ENCODE measurements at places on chromosomes 11 and 22. TPM values are rescaled to one million over a fixed set of nuclear protein-coding genes. Genes with fewer than 3 reads are reported as not detected.

C22orf42 gene
- not detected for total RNA-seq

ZBTB3 gene
- total RNA-seq = 16.4 TPM

ABTB2 gene
- 2.0 TPM for total RNA-seq

SLC16A8 gene
- 1.0 TPM for total RNA-seq

CARD18 gene
- total RNA-seq = not detected

KDM4D gene
- 0.83 TPM for total RNA-seq

L3MBTL2 gene
- total RNA-seq = 18.9 TPM

TMPRSS4 gene
- 1.1 TPM for total RNA-seq

ACRV1 gene
- total RNA-seq = not detected

SF1 gene
- total RNA-seq = 419 TPM

CPT1A gene
- 37.4 TPM for total RNA-seq

ESAM gene
- total RNA-seq = 204 TPM

CRYBB2 gene
- not detected for total RNA-seq

ADORA2A gene
- 2.4 TPM for total RNA-seq

TMEM45B gene
- 8.1 TPM for total RNA-seq

DNA sequence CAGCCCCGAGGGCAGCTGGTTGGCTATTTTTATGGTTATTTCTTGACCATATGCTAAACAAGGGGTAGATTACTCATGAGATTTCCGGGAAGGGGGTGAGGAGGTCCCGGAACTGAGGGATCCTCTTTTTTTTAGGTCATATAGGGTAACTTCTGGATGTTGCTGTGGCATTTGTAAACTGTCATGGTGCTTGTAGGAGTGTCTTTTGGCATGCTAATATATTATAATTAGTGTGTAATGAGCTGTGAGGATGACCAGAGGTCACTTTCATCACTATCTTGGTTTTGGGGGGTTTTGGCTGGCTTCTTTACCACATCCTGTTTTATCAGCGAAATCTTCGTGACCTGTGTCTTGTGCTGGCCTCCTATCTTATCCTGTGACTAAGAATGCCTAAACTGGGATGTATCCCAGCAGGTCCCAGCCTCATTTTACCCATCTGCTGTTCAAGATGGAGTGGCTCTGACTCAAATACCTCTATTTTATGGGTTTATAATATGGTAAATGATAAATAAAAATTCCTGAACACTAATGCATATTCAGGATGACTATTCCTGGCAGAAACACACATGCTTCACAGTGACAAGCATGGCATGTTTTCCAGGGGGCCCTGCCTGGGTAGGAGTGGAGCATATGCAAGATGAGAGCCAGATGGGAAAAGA, 11.2 kb downstream of the KREMEN1 start:
- H3K4me1 ChIP-seq = peaks cover 48% of the 10 kb centered on the region
- no peak for DNase-seq
- no peaks in the 10 kb centered on the region for H3K27me3 ChIP-seq
- no peak overlapping the region for H3K4me3 ChIP-seq
- H3K27ac ChIP-seq = no peak overlapping the region

- peaks cover 39% of the 10 kb centered on the region for H3K36me3 ChIP-seq
- no peak overlapping the region for H3K27ac ChIP-seq
- H3K27me3 ChIP-seq = no peaks in the 10 kb centered on the region
- DNase-seq = no peak
Measured at GRCh38 chr11:95831198-95831883, 41.0 kb downstream of the CEP57 start.

GRCh38 chr11:66299186-66299585, 7.5 kb downstream of the TMEM151A start:
- no peak overlapping the region for H3K4me3 ChIP-seq
- no peaks in the 10 kb centered on the region for H3K27me3 ChIP-seq
- no peaks in the 10 kb centered on the region for H3K36me3 ChIP-seq
- no peak overlapping the region for H3K27ac ChIP-seq
- DNase-seq = no peak

GRCh38 chr11:10295064-10295901, 1.3 kb upstream of the SBF2 start:
- peak overlapping the region; percentile 96 for H3K27ac ChIP-seq
- no peak for DNase-seq
- peaks cover 21% of the 10 kb centered on the region for H3K4me1 ChIP-seq
- H3K36me3 ChIP-seq = no peaks in the 10 kb centered on the region

GRCh38 chr22:46021577-46021976, 44.6 kb upstream of the WNT7B start:
- no peaks in the 10 kb centered on the region for H3K27me3 ChIP-seq
- peaks cover 1% of the 10 kb centered on the region for H3K4me1 ChIP-seq
- no peak overlapping the region for H3K4me3 ChIP-seq
- H3K36me3 ChIP-seq = no peaks in the 10 kb centered on the region
- no peak overlapping the region for H3K27ac ChIP-seq
- no peak for DNase-seq

DNA sequence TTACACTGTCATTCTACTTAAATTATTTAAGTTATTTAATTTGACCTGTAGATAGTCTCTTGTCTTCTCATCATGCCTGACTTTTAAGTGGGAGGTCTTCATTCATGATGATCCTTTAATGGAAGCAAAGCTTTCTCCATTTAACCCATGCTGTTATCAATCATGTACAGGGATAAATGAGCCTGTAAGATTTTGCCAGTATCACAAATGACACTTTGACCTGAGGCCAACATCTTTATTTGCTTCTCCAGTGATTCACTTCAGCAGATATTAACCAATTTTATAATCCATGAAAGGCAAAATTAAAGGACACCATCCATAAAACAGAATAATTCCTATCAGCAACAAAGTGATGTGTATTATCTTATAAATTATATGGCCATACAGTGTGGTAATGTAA, 7.7 kb downstream of the CCDC73 start:
- H3K27me3 ChIP-seq = no peaks in the 10 kb centered on the region
- no peak for DNase-seq
- H3K4me1 ChIP-seq = no peaks in the 10 kb centered on the region
- H3K36me3 ChIP-seq = no peaks in the 10 kb centered on the region
- H3K4me3 ChIP-seq = no peak overlapping the region

DNA sequence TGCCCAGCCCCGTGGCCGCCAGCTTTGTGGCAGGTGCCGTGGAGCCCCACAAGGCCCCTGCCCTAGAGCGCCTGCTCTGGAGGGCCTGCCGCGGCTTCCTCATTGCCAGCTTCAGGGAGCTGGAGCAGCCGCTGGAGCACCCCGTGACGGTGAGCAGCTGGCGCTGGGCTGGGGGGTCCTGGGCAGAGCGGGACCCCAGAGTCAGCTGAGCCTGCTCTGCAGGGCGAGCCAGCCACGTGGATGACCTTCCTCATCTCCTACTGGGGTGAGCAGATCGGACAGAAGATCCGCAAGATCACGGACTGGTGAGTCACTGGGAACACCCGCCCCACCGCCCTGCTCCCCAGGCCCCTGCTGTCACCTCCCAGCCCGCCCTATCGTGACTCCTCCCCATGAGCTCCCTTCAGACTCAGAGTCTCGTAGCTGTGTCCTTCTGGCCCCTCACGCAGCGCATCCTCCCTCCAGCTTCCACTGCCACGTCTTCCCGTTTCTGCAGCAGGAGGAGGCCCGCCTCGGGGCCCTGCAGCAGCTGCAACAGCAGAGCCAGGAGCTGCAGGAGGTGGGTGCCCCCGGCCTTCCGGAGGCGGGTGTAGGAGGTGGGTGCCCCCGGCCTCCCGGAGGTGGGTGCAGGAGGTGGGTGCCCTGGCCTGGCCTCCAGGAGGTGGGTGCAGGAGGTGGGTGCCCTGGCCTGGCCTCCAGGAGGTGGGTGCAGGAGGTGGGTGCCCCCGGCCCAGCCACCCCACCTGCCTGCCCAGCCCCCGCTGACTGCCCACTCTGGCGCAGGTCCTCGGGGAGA, 4.7 kb downstream of the TCIRG1 start:
- peaks cover 10% of the 10 kb centered on the region for H3K36me3 ChIP-seq
- H3K27me3 ChIP-seq = no peaks in the 10 kb centered on the region
- no peak for DNase-seq
- H3K27ac ChIP-seq = no peak overlapping the region
- no peak overlapping the region for H3K4me3 ChIP-seq
- H3K4me1 ChIP-seq = peaks cover 14% of the 10 kb centered on the region

GRCh38 chr11:64844330-64845128, at the start of gene CDC42BPG:
TSS of gene CDC42BPG (minus strand) at chr11:64844653. CDS start at chr11:64844569, 84 bp downstream.
- H3K36me3 ChIP-seq = no peaks in the 10 kb centered on the region
- peak within 1 kb of the TSS; percentile 13 for H3K27ac ChIP-seq
- peaks cover 16% of the 10 kb centered on the region for H3K4me1 ChIP-seq

GRCh38 chr11:63682066-63683021, 1.0 kb downstream of the RTN3 start:
- peak overlapping the region; percentile 93 for H3K27ac ChIP-seq
- peaks cover 20% of the 10 kb centered on the region for H3K4me1 ChIP-seq
- H3K27me3 ChIP-seq = no peaks in the 10 kb centered on the region
- H3K4me3 ChIP-seq = peak overlapping the region; percentile 97

GRCh38 chr22:26162926-26163325, 6.3 kb upstream of the SEZ6L start:
- no peak overlapping the region for H3K27ac ChIP-seq
- no peaks in the 10 kb centered on the region for H3K36me3 ChIP-seq
- H3K4me1 ChIP-seq = no peaks in the 10 kb centered on the region
- DNase-seq = no peak

DNA sequence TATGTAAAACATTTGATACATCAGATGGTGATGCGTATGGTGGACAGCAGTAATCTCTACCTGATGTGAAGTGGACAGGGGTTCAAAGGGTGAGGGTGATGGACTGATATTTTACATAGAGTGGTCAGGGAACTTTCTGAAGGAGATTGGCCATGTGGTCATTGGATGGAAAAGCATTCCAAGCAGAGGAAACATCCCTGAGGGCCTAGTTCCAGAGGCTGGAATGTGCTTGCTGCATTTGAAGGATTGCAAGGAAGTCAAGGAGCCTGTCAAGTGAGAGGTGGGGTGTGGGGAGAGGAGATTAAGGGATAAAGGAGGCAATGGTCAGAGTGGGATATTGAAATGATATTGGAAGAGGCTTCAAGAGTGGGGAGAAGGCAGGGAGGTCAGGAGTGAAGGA, 151.9 kb upstream of the NTM start:
- no peaks in the 10 kb centered on the region for H3K27me3 ChIP-seq
- DNase-seq = no peak
- no peaks in the 10 kb centered on the region for H3K4me1 ChIP-seq
- no peak overlapping the region for H3K4me3 ChIP-seq
- H3K27ac ChIP-seq = no peak overlapping the region
- no peaks in the 10 kb centered on the region for H3K36me3 ChIP-seq
